Parietal lobe (tissue), 2 donors: ENCODE measurements at places on chromosomes 2 and 18. TPM values are rescaled to one million over a fixed set of nuclear protein-coding genes. Genes with fewer than 3 reads are reported as not detected.

The TMEM200C gene
- 12.8 TPM for total RNA-seq

The NT5DC4 gene
- total RNA-seq: not detected

The SP140 gene
- 1.9 TPM for total RNA-seq

The ZFAND2B gene
- total RNA-seq: 17.5 TPM

The FBLN7 gene
- total RNA-seq: 2.5 TPM

The IL1B gene
- total RNA-seq: 2.2 TPM

The PAX8 gene
- total RNA-seq: 0.31 TPM

The UBE2E3 gene
- 193 TPM for total RNA-seq
